Hair follicle dermal papilla cell (primary cell): ENCODE measurements at places on chromosomes 6 and 20. TPM values are rescaled to one million over a fixed set of nuclear protein-coding genes. Genes with fewer than 3 reads are reported as not detected.

The PRDM1 gene
- 16.2 and 39.6 TPM in 2 replicates for total RNA-seq

The KCNK5 gene
- total RNA-seq = not detected in 2 replicates

The CLIC5 gene
- total RNA-seq = 0.16 TPM in 1 of 2 replicates, not detected in the other

The SLC18B1 gene
- total RNA-seq = 5.8 and 9.4 TPM in 2 replicates

The TPD52L1 gene
- 11.1 and 12.8 TPM in 2 replicates for total RNA-seq

The MUC21 gene
- total RNA-seq = not detected in 2 replicates

The DAAM2 gene
- 66.1 and 122 TPM in 2 replicates for total RNA-seq

The SGK2 gene
- total RNA-seq = 0.16 and 0.24 TPM in 2 replicates

The LHFPL5 gene
- not detected in 2 replicates for total RNA-seq

The VPS16 gene
- total RNA-seq = 46.4 and 47.6 TPM in 2 replicates

The MCHR2 gene
- not detected in 2 replicates for total RNA-seq

The FGD2 gene
- not detected in 2 replicates for total RNA-seq

The CLVS2 gene
- total RNA-seq = not detected in 2 replicates

The DYNLRB1 gene
- total RNA-seq = 64.6 and 102 TPM in 2 replicates
